Transverse colon (tissue), 4 donors: ENCODE measurements at places on chromosomes 13 and 19.

DNA sequence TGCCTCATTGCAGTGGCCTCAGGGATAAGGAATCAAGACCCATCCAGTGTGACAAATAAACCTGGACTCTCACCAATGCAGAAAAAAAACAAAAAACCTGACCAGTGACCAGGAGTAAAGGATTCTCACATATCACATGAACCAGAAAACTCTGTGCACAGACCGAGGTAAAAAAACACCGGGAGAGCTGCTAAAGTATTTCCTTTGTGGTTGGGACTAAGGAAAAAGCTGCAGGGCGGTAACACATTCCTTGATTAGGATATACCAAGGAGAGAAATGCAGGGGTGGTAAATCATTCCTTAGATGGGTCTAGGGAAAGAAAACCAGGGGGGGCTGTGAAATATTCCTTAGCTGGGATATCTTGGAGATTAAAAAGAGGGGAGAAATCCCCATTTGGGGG lies 64.8 kb upstream of the ZNF85 start:
- DNase-seq, result no peak

DNA sequence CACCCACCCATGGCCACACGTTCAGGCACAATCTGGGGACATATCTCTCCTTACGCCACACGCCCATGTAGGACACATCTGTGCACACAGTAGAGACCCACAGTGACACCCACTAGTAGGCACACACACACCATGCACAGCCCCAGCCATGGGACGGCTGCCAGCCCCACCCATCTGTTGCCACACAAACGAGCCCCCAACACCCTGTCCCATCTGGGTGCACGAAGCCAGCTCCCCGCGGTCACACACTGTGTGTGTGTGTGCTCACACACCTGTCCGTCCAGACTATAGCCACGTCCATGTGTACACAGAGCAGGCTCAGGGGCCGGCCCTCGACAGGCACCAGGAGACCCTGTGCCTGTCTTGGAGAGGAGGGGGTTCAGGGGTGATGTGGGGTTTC lies 10.6 kb downstream of the ERFL start:
- no peak for DNase-seq

GRCh38 chr19:1968279-1969175 lies 27.6 kb downstream of the CSNK1G2 start:
- no peak for DNase-seq

DNA sequence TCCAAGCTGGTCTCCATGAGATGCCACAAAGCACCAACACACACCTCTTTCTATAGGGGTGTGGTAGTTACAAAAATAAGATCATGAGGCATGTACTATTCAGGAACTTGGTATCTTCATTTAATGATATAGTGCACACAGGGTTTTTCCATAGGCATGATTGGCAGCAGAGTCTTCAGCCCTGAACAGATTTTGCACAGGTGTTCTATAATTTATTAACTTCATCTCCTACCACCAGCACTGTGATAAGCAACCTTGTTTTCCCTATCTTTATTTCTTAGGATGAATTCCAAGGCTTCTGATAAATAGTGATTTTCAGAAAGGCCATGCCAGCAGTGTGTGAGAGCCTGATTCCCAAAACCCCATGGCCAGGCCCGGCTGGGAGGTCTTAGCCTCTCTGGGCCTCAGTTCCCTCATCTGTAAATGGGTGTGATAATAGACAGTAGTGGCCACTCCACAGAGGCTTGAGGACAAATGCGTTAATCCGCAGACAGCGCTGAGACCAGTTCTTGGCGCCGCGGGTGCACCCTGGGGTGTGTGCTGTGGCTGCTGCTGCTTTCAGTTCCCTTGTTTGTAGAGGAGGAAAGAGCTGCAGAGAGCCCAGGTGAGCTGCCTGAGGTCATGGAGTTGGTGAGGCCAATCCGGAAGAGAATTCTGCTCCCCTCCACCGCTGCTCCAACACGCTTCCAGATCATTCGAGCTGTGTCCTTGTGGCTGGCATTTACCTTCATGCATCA lies 33.1 kb downstream of the DHRS12 start:
- no peak for DNase-seq

DNA sequence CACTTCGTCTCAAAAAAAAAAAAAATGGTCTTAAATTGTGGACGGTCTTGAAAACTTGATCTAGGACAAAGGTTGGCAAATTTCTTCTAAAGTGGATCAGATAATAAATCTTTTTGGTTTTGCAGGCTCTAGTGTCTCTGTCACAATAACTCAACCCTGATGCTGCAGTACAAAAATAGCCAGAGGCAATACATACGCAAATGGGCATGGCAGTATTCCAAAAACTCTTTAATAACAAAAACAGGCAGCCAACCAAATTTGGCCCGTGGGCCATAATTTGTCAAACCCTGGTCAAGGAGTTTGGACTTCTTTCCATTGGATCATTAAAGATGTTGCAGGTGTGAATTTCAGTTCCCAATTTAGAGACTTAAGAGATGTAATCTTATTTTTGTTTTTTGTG lies 93.5 kb upstream of the MRI1 start:
- no peak for DNase-seq

DNA sequence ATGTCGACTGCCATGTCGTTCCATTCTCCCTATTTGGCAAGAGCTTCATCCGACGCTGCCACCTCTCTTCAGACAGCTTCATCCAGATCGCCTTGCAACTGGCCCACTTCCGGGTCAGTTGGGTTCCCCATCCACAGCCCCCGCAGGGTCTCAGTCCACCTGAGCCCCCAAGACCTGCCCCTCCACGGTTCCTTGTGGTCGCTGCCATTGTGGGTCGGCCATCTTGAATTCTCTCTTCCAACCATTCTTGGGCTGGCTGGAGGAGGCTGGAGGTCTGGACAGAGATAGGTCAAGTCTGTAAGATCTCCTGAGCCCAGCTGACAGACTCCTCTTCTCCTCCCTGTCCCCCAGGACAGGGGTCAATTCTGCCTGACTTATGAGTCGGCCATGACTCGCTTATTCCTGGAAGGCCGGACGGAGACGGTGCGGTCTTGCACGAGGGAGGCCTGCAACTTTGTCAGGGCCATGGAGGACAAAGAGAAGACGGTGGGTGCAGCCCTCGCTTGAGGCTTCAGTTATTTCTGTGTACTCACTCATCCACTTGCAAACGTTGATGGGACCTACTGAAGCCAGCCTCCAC lies 19.5 kb downstream of the CPT1C start:
- DNase-seq, result no peak

- no peak for DNase-seq
Observed at GRCh38 chr19:5932609-5933262, 18.7 kb downstream of the CAPS start.

DNA sequence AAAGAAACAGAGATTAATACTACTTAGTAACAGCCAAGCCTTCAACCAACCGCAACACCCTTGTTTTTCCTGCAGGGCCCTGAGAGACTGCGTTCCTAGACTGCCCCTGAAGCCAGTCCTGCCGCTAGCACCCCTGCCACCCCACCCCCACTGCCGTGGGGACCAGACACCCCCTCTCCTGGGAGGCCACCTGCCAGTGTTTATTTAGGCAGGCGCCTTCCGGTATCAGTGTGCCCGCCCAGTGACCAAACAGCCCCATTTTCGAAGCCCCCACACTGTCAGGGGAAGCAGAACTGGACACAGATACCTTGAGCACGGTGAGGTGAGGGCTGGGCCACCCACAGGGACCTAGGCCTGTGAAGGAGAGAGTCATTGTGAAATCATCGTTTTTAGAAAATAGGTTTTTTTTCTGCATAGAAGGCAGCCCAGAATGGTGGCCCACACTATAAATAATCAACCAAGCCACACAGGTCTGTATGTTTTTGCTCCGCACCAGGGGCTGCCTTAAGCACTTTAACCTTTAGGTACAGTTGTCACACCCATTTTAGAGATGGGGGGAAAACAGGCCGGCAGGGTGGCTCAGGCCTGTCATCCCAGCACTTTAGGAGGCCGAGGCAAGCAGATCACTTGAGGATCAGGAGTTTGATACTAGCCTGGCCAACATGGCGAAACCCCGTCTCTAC lies 3.5 kb upstream of the TLE5 start:
- peak; percentile 79 for DNase-seq

GRCh38 chr13:27470075-27470820 lies 19.9 kb upstream of the MTIF3 start:
- DNase-seq, result no peak

DNA sequence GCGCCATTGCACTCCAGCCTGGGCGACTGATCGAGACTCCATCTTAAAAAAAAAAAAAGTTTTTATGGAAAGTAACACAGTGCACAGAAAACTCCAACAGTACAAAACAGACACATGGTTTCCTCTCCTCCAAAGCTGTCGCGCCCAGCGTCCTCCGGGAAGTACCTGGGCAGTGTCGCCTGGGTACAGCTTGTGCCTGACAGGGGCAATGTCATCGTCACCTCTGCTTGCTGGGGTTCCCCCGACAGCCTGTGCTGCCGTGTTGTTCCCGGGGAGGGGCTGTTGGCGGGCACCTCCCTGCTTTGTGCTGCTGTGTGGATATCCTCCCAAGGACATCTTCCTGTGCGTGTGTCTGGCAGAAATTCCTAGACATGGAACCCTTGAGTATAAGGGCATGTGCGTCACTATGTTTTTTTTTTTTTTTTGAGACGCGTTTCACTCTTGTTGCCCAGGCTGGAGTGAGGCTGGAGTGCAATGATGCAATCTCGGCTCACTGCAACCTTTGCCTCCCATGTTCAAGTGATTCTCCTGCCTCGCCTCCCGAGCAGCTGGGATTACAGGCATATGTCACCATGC lies 2.4 kb upstream of the F2RL3 start:
- peak; percentile 39 for DNase-seq

DNA sequence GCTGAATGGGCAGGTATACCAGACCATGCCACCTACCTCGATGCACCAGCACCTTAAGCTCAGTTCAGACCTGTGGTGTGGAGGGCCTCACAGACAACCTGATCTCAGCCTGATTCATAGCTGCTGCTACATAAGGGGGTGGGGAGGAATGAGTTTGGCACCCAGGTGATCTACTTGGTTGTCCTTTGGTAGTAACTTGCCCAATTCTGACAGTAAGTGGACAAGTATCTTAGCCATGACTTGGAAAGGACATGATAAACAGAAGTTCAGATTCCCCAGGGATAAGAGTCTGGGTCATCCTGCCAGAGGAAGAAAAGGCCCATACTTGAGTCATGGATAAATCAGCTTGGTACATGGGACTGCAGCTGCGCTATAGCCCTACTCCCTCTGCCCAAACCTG lies 28.4 kb upstream of the SOHLH2 start:
- no peak for DNase-seq

DNA sequence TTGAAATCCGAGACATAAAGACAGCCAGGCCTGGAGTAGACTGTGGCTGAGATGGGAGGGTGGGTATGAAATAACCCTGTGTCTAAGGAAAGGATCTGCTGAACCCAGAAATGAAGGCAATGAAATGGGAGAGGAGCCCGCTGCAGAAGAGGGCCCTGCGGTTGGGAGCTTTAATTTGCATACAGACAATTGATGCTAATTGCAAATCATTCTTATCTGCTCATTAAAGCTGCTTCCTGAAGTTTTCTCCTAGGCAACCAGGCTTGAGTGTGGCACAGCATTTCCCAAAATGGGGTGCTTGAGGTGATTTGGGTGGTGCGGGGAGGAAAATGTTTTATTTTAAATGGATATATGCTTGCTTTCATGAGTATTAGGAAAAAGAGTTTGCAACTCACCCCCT lies 55.4 kb downstream of the DPF1 start:
- DNase-seq, result no peak

- DNase-seq, result no peak
Observed at GRCh38 chr19:23665651-23666410, 21.2 kb downstream of the ZNF675 start.

DNA sequence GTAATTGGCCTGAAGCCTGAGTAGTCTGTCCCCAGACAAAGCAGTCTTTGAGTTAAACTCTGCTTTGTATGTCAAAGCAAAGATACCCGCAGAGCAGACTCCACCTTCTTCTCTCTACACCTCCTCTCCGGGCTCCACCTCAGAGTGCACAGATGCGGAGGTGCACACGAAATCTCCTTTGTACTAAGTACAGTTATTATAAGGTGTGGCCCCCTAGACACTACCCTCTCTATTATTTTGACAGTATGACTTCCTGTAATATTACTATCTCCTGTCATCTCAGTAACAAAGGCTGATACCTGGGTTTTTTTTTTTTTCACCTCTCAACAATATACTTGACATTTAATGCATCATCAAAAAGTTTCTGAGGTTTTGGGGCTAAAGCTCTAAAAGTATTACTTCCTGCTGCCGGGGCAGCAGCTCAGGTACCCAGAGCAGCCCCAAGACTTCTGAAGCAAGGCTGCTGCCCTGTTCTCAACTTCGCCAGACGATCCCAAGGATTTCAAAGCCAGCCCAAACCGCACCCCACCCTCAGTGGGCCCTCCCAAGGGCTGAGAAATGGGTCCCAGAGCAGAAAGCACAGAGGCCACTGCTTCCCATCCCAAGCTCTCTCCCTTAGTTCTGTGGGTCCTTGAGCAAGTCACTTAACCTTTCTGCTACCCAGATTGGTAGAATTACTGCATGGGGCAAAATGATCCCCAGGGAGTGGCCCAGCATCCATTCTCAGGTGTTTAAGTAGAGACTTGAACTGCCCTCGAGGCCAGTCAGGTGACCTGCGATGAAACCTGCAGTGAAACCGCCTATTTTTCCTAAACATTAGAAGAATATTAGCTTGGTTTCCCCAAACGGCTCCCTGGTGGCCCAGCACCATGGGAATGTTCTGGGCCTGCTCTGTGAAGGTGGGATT lies 180.6 kb downstream of the FOXO1 start:
- no peak for DNase-seq

DNA sequence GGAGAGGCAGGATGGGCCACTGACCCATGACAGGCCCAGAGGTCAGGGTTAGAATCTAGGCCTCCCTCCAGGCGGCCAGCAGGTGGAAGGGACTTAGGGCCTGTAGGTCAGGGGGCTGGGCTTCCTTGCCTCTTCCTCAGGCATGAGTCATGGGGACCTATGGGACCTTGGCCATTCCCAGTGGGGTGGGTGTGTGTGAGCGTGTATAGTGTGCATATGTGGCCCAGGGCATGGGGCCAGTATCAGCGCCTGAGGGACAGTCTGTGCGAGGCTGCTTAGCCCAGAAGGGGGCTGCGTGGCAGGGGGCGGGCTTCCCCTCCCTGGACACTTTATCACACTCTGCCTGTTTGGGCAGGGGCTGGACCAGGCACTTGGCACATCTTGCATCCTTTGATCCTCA lies 13.3 kb downstream of the KCTD15 start:
- DNase-seq, result no peak

DNA sequence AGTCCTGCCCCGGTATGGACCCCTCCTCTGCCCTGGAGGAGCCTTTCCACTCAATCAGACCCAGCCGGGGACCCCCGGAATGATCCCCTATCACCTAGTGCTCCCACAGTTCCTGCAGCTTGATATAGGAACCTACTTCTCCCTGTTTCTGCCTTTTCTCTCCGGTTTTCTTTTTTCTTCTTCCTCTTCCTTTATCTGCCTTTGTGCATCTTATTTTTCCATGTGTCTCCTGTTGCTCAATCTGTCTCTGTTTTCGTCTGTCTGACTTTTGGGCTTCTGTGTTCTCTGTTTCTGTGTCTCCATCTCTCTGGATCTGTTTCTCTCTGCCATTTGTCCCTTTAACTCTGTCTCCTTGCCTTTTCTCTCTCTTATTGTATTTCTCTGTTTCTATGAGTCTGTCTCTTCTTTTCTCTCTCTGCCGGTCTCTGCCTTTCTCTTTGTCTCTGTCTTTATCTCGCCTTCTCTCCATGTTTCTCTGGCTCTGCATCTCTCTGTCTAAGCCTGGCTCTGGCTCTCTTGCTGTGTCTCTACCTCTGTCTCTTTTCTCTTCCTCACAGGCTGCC lies 10.0 kb downstream of the MEGF8 start:
- no peak for DNase-seq
